ENCODE measurements at places on chromosomes 16 and 17. TPM values are rescaled to one million over a fixed set of nuclear protein-coding genes. Genes with fewer than 3 reads are reported as not detected.

Gene HEATR9
- total RNA-seq: 0.38 TPM

Gene KRT36
- total RNA-seq: 0.43 TPM

Gene FKBP10
- total RNA-seq: 215 TPM

Gene KRTAP2-3
- total RNA-seq: not detected

Gene KRTAP16-1
- total RNA-seq: 1.0 TPM

Gene DNAAF8
- 9.4 TPM for total RNA-seq
